NCI-H2081 treated with DMSO at 0.1 percent for 48 hours (cell line): ENCODE measurements at places on chromosomes 13 and 19.

- DNase-seq = no peak
These were observed 91.2 kb downstream of the PCDH9 start for GRCh38 chr13:67138970-67139369.

GRCh38 chr13:100534147-100534843, 54.3 kb downstream of the GGACT start:
- DNase-seq = no peak

GRCh38 chr13:114088234-114088633, 44.2 kb downstream of the RASA3 start:
- no peak for DNase-seq

DNA sequence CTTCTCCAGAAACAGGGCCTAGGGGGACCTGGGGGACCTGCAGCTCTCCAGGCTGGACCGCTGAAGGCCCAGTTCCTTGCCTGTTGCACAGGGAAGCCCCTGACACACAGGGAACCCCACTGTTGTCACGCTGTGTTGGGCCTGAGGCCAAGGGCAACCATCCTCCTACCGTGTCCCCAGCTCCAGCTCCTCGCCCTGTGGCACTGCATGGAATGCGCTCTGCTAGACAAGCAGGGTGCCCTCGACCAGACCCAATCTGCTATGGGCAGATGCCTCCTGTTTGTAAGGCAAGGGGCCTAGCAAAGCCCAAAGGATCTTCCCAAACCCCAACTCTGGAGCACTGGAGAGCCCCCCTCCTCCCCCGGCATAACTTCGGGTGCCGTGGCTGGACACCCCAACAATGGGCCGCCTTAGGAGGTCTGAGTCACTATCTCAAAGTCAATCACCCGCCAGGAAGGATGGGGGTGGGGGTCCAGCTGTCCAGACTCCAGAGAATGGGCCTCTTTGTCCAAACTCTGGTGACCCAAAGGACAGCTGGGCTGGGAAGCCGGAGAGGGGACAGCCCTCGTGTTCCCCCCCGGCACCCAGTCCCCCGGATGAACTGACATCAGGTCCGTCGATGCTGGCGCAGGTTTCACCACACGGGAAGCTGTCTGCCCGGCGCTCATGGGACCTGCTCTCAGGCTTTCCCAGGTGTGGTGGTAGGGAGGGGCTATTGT, 3.7 kb downstream of the BRSK1 start:
- no peak for DNase-seq

DNA sequence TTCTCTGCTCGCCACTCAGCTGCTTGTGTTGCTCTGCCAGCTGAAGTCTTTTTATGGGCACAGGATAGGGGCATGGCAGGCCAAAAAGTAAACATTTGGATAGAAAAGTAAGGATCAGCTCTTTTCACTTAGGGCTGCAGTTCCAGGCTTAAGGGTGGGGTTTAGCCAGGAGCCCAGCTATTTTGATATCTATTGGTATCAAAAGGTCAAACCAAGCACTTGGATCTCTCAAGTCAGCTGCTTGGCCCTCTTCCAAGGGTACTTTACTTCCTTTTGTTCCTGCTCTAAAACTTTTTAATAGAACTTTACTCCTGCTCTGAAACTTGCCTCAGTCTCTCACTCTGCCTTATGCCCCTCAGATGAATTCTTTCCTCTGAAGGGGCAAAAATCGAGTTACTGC, 55.7 kb upstream of the ABCC4 start:
- no peak for DNase-seq

GRCh38 chr13:79011179-79011578, 352.2 kb upstream of the OBI1 start:
- DNase-seq = no peak

DNA sequence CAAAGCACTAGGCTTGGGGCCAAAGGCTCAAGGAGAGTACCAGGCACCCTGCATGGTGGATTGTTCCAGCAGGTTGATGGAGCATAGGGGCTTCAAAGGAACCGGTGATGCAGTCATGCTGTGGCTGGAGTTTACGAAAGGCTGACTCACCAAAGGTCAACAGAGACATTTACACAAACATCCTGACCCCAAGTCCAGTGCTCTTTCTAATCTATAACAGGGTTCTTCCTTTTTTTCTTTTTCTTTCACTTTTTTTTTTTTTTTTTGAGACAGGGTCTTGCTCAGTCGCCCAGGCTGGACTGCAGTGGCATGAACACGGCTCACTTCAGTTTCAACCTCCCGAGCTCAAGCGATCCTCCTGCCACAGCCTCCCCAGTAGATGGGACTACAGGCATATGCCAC, 35.6 kb upstream of the TPTE2 start:
- DNase-seq = no peak

GRCh38 chr19:44925114-44925891, 10.9 kb downstream of the APOC1 start:
- no peak for DNase-seq

GRCh38 chr13:30846311-30846710, 59.8 kb upstream of the MEDAG start:
- DNase-seq = no peak

GRCh38 chr19:35429698-35430408, 18.2 kb upstream of the FFAR2 start:
- DNase-seq = no peak

DNA sequence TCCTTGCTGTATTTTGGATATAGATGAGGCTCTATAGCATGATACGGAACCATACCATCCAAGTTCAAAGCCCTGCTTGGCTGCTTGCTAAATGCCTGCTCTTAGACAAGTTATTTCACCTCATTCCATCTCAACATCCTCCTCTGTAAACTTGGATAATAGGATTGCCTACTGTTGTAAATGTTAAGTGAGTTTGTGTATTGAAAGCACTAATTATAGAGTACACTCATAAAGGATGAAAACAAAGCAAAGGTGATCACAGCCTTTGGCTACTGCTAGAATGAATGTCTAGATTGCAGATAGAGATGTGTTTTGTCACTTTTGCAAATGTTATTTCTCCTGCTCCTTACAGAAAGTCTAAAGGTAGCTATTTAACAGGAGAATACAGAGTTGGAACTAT, 34.3 kb upstream of the STARD13 start:
- DNase-seq = no peak

DNA sequence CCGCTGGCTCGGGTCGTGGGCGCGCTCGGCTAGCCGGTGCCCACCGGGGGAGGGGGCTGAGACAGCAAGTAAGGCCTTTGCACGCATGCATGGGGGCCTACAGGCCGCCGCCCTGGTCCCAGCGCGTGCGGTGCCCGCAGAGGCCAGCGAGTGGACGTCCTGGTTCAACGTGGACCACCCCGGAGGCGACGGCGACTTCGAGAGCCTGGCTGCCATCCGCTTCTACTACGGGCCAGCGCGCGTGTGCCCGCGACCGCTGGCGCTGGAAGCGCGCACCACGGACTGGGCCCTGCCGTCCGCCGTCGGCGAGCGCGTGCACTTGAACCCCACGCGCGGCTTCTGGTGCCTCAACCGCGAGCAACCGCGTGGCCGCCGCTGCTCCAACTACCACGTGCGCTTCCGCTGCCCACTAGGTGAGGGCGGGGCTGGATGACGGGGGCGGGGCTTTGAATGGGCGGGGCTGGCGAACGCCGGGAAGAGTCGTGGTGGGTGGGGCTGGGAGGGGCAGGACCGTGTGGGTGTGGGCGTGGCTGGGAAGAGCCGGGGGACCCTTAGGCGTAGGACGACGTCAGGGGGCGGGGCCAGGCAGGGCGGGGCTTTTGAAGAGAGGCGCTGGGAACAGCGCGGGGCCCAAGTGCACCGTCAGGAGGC, 2.1 kb downstream of the CILP2 start:
- no peak for DNase-seq

DNA sequence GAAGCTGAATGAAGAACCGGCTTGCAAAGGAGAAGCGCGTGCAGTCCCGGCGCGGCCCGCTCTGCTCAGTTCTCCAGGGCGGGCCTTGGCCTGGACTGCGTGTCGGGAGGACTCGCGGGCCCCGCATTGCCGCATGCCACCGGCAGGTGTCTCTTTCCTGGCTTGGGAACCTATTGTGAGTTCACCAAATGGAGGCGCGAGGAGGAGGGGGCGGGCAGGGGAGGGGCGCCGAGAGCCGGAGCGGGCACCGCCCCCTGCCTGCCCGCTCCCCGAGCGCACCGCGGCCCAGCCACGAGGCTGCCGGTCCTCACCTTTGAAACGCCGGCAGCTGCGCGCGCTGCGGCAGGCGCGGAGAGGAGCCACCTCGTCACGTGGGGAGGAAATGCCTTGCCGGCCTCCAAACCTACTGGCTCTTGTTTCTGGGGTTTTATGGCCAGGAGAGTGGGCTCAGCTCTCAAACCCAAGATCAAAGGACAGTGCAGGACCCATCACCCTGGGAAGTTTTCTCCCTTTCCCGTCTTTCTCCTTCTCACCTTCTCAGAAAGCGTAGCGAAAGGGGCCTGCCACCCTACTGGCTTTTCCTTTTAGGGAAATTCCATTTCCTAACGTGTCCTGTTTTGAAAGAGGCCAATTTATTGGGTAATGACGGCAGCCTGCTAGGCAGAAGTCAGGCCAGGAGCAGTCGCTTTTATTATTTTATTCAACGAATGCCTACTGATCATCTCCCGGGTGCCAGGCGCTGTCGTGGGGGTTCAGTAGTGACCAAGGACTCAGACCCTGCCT, 13.8 kb upstream of the UBE2L5 start:
- DNase-seq = no peak

GRCh38 chr19:55626350-55626749, 2.0 kb upstream of the ZNF784 start:
- DNase-seq = no peak

GRCh38 chr13:34721631-34722595, 220.2 kb upstream of the NBEA start:
- DNase-seq = no peak

DNA sequence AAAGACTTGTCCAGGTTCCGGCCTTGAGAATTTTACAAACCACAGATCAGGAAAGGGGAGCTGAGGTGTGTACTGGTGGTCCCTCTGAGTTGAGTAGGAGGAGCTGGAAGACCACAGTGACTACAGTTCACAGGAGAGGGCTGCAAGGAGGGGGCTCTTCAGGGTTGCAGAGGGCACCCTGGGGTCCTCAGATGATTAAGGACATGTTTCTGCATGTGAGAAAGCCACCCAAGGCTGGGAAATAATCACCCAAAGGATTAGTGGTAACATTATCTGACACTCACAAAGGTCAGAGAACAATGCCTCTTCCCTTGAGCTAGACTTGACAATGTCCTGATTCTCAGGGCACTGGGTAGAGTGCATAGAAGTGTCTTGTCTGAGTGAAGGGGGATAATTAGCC, 540.4 kb downstream of the IRS2 start:
- DNase-seq = no peak

- no peak for DNase-seq
These were observed 21.9 kb upstream of the TCF3 start for GRCh38 chr19:1674293-1674679.

DNA sequence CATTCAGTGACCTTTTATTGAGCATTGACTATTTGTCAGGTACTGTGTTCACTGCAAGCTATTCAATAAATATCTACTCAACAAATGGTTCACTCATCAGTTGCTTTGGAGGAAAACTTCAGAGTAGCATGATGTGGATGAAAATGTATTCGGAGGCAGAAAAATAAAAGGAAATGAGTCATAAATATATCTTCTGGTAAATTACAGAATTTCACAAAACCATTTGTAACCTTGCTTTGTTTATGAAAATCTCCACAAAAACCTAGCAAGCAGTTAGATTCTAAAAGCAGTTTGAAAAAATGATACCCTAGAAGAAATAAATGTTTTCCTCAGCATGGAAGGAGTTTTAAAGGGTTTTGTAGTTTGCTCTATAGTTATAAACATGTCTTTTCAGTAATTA, 399.6 kb downstream of the LMO7 start:
- no peak for DNase-seq

GRCh38 chr13:110713981-110714796, 689 bp downstream of the ING1 start:
- no peak for DNase-seq

DNA sequence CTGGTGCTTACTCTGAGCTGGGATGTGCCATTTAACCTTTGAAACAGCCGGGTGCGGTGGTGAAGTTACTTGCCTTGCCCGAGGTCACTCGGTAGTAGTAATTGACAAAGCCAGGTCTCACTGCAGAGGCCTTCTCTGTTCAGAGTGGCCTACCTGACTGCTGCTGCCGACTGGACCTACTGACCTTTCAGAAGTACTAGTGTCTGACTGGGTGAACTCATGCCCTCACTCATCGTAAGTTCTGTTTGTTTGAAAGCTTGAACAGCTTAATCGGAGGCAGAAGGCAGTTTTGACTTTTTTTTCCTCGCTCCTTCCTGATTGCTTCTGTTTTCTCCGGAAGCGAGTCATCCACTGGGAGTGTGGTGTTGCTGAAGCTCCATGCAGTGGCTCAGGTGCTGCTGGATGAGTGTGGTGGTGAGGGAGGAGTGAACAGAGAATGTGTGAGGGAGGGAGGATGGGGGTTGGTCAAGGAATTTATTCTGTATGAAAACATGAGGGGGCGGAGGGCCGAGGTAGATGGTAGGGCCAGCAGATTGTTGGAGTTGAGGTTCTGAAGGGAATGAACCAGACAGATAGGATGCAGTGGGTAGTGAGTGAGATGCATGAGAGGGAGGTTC, 2.7 kb downstream of the SPINT2 start:
- no peak for DNase-seq

- DNase-seq = no peak
These were observed 1.5 kb downstream of the MAST3 start for GRCh38 chr19:18098891-18099622.

- DNase-seq = no peak
These were observed 2.5 kb downstream of the PCDH8 start for GRCh38 chr13:52845766-52846566.

DNA sequence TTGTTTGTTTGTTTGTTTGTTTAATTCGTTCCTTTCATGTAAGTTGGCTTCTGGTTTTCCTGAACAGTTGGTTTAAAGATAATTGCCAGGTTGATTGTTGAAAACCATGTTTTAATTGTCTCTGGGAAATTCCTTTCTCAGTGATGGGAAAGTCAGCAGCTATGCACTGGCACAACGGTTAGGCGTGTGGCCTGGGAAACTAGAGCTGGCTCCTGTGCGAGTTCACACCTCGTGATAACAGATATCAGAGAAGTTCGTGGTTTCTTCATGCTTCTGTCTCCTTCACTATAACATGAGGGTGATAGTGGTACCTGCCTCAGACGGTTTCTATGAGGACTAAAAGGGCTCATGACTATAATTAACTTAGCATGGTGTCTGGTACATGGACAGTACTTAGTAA, 153.5 kb downstream of the STK24 start:
- DNase-seq = no peak

DNA sequence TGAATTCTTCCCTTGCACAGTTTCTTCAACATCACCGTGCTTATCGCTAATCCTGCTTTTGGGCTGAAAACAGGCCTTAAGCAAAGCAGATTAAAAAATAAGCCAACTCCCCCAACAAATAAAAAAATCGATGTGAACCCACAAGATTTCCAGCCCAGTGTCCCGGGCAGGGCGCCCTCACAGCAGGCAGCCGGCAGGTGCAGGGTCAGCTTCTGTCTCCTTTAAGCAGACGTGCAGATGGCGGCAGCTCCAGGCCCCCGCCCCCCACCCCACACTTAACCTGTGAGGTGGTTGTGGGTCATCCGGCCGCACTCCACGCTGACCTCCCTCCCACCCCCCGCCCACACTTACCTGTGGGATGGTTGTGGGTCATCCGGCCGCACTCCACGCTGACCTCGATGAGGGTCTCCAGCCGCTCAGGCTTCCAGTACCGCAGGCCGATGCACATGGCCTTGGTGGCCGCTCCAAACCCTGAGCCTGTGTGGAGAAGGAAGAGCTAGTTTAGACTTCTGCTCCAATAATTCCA, 19.8 kb downstream of the ADPRHL1 start:
- DNase-seq = no peak

- no peak for DNase-seq
These were observed 99.9 kb upstream of the IPO5 start for GRCh38 chr13:97853550-97853949.

- no peak for DNase-seq
These were observed 13.4 kb downstream of the MBD3L2B start for GRCh38 chr19:7007859-7008258.
